A549 treated with DMSO at 1 μM for 4 hours (cell line): ENCODE measurements at places on chromosomes 13 and 19. TPM values are rescaled to one million over a fixed set of nuclear protein-coding genes. Genes with fewer than 3 reads are reported as not detected.

The NCAN gene
- total RNA-seq: 0.03 to 0.20 TPM (median 0.09 TPM) in 4 of 5 replicates, not detected in the other

The PSG1 gene
- 0.21 to 0.52 TPM (median 0.33 TPM) in 5 replicates for total RNA-seq

The RETN gene
- not detected in 5 replicates for total RNA-seq

The TMEM238 gene
- 2.3 to 10.5 TPM (median 6.4 TPM) in 5 replicates for total RNA-seq

The PNMA8A gene
- total RNA-seq: 10.8 to 13.1 TPM (median 11.8 TPM) in 5 replicates

The KCNJ14 gene
- total RNA-seq: 1.1 to 2.5 TPM (median 1.5 TPM) in 5 replicates

The ZNF823 gene
- 2.6 to 3.3 TPM (median 3.0 TPM) in 5 replicates for total RNA-seq

The SYMPK gene
- total RNA-seq: 58.7 to 84.9 TPM (median 75.0 TPM) in 5 replicates

The C19orf73 gene
- total RNA-seq: 1.3 to 2.2 TPM (median 2.0 TPM) in 5 replicates

The RNF225 gene
- 0.13 to 0.22 TPM in 2 of 5 replicates, not detected in the others for total RNA-seq

The CEACAM18 gene
- not detected in 5 replicates for total RNA-seq

The GRIN3B gene
- total RNA-seq: 1.1 to 2.9 TPM (median 2.4 TPM) in 5 replicates

The KLK8 gene
- total RNA-seq: not detected in 5 replicates

The YIPF2 gene
- 18.0 to 22.7 TPM (median 19.1 TPM) in 5 replicates for total RNA-seq

The ZNF528 gene
- total RNA-seq: 0.08 to 0.62 TPM (median 0.54 TPM) in 3 of 5 replicates, not detected in the others

The STAP2 gene
- not detected in 5 replicates for total RNA-seq

The CATSPERD gene
- total RNA-seq: not detected in 5 replicates

The GFY gene
- total RNA-seq: 0.07 to 0.22 TPM (median 0.18 TPM) in 4 of 5 replicates, not detected in the other

The COX6B2 gene
- 0.93 to 1.6 TPM (median 1.0 TPM) in 5 replicates for total RNA-seq

The ZNF136 gene
- 1.3 to 3.8 TPM (median 1.7 TPM) in 5 replicates for total RNA-seq

The ACP7 gene
- 0.09 to 0.23 TPM (median 0.16 TPM) in 4 of 5 replicates, not detected in the other for total RNA-seq

The ZNF285 gene
- 1.9 to 2.6 TPM (median 2.4 TPM) in 5 replicates for total RNA-seq

The FAM98C gene
- total RNA-seq: 17.8 to 27.6 TPM (median 26.3 TPM) in 5 replicates

The ZNF304 gene
- 1.9 to 2.4 TPM (median 2.1 TPM) in 5 replicates for total RNA-seq

The GPR12 gene
- total RNA-seq: not detected in 5 replicates

The ZNF790 gene
- 0.22 to 0.30 TPM (median 0.28 TPM) in 5 replicates for total RNA-seq

The MBD3 gene
- 37.2 to 56.9 TPM (median 47.8 TPM) in 5 replicates for total RNA-seq

The ZNF888 gene
- total RNA-seq: 0.02 TPM in 1 of 5 replicates, not detected in the others

The FFAR3 gene
- not detected in 5 replicates for total RNA-seq

The FGF9 gene
- not detected in 5 replicates for total RNA-seq

The ZNF793 gene
- total RNA-seq: 0.03 TPM in 1 of 5 replicates, not detected in the others

The TBXA2R gene
- total RNA-seq: 0.59 to 1.1 TPM (median 0.65 TPM) in 5 replicates

The SRRM5 gene
- total RNA-seq: 0.61 to 1.4 TPM (median 0.85 TPM) in 5 replicates

The BTBD2 gene
- 31.4 to 48.8 TPM (median 37.4 TPM) in 5 replicates for total RNA-seq

The ZNF626 gene
- not detected in 5 replicates for total RNA-seq

The PLVAP gene
- total RNA-seq: not detected in 5 replicates

The GDF15 gene
- 40.6 to 72.6 TPM (median 50.5 TPM) in 5 replicates for total RNA-seq

The CPAMD8 gene
- total RNA-seq: 0.02 to 0.21 TPM in 2 of 5 replicates, not detected in the others

The IQCN gene
- total RNA-seq: 0.25 to 0.69 TPM (median 0.51 TPM) in 5 replicates

The LMTK3 gene
- 2.4 to 4.8 TPM (median 3.8 TPM) in 5 replicates for total RNA-seq

The HSH2D gene
- total RNA-seq: 0.05 to 0.15 TPM in 2 of 5 replicates, not detected in the others
